ENCODE measurements at places on chromosomes 11 and 22.
A peak's percentile ranks its signal among the peaks of the same experiment; 100 is the strongest.

GRCh38 chr11:73400293-73400692, 24.1 kb downstream of the RELT start:
- DNase-seq, result no peak

GRCh38 chr22:45240104-45240809, 437 bp downstream of the KIAA0930 start:
- DNase-seq, result no peak

DNA sequence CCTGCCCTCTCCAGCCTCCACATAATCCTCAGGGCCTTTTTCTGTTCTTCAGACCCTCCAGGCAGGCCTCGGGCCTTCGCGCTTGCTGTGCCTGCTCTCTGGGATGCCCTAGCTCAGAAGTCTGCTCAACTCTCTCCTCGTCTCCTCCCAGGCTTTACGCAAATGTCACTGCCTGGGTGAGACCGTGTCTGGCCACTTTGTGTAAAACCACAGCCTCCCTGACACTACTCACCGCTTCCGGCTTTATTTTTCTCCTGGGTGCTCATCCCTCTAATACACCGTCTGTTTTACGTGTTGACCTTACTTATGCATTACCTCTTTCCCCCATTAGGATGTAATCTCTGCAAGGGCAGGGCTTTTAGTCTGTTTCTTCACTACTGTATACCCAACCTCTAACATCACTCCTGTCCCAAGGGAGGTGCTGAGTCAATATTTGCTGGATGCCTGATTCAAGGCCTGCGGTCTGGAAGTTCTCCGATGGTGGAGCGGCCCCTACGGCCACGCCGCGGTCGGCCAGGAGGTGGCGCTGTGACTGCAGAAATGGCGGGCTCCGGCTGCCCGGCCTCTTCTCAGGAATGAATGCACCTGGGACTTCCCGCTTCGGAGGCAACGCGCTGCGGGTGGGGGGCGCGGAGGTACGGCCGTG, 58.2 kb upstream of the THY1 start:
- peak; percentile 83 for DNase-seq

- no peak for DNase-seq
These were observed 17.5 kb upstream of the ARAP1 start for GRCh38 chr11:72769680-72770079.

GRCh38 chr11:8261921-8262551, 1.6 kb downstream of the LMO1 start:
- DNase-seq, result no peak

DNA sequence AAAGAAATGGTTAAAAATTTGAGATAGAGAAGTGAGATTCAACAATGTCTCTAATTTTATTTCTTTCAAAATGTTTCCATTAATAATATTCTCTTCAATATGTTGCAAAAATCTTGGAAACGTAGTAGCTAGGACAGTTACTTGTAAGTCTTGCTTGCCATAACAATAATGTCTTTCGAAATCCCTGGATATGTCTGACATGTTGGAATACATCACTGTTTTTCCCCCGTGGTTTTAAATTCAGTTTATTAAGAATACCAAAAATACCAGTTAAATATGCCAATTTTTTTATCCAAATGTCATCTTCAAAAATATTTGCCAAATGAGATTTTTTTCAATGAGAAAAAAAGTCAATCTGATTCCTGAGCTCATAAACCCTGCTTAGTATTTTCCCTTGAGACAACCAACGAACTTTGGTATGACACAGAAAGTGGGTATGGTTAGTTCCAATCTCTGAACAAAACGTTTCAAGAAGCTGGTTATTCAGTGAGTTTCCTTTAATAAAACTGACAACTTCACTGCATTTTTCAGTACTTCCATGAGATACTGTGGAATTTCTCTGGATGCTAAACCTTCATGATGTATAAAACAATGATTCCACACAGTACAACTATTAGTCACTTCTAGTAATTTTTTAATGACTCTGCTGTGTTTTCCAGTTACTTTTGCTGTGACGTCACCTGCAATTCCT, 36.7 kb upstream of the AMPD3 start:
- no peak for DNase-seq

DNA sequence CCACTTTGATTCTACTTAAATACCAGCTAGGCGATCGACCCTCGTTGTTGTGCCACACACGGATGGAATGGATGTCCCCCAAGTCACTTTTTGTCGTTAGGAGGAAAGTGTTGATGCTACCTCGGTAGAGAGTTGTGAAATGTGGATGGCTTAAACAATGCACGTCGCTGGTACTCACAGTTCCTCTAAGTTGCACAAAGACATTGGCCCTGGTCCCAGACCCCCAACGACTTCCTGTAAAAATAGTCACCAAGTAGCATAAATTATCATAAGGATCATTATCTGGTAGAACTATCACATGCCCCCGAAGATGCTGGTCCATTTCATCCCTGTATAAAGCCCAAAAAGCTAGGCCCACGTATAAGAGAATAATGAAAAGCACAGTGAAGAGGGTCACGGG, 3.8 kb downstream of the PKDREJ start:
- DNase-seq, result no peak

DNA sequence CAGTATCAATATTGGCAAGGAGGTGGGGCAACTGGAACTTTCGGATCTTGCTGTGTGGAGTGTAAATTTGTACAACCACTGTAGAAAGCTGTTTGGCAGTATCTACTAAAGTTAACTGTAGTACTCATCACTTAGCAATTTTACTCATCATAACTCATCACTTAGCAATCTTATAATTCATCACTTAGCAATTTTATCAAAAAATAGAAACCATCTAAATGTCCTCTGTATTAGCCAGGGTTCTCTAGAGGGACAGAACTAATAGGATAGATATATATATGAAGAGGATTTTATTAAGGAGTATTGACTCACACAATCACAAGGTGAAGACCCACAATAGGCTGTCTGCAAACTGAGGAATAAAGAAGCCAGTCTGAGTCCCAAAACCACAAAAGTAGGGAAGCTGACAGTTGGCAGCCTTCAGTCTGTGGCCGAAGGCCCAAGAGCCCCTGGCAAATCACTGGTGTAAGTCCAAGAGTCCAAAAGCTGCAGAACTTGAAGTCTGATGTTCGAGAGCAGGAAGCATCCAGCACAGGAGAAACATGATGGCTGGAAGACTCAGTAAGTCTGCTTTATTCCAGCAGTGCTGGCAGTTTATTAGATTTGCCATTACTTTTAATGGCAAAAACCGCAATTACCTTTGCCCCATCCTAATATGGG, 92.9 kb upstream of the USP47 start:
- DNase-seq, result no peak

DNA sequence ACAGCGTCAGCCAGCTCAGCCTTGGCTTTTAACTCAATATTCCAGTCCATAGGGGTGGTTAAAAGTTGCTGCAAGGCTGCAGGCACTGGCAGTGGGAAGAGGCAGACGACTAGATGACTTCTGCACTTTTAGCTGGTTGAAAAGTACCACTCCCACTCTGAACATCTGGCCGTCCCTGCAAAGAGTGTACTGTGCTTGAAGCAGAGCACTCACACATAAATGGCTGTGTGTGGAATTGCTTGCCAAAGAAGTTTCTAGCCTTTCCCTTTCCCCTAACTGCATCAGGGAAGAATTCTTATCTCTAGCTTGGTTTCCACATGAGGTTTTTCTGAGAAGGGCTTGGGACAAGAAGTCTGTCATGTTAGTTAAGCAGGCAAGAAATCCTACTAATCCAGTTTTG, 5.1 kb upstream of the PHLDB1 start:
- DNase-seq, result no peak

DNA sequence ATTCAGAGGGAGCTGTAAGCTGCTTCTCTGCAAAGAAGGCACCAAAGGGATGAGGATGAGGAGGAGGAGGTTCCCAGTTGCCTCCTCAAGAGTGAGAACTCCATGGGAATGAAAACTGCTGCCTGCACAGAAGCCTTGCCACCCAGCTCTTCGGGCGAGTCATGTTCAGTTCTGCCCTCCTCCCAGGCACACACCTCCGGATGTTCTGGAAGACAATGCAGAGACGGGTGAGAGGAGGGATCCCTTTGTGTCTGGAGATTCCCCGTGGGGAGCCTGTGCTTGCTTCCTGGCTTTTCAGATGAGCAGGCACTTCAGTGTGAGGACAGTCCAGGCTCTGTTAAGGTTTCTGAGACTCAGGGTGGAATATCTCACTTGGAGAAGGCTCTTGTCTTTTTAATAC, 295.6 kb downstream of the DDX10 start:
- DNase-seq, result no peak

DNA sequence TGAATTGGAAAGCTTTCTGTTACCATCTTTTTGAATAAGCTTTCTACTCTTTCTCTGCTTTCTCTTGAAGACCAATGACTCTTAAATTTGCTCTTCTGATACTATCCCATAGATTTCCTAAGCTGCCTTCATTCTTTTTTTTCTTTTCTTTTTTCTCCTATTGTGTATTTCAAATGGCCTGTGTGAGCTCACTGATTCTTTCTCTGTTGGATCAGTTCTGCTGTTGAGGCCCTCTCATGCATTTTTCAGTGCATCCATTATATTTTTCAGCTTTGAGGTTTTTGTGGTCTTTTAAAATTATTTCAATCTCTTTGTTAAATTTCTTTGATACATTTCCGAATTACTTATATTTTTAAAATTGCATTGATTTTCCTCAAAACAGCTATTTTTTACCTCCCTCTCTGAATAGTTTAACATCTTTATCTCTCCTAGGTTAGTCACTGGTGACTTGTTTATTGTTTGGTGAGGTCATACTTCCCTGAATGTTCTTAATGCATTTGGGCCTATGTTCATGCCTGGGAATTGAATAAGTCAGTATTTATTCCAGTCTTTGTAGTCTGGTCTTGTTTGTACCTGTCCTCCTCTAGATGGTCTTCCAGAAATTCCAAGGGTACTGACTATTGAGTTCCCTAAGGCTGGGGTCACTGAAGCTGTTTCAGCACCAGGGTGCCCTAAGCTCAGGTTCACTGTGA, 110.6 kb upstream of the SERPIND1 start:
- DNase-seq, result no peak

DNA sequence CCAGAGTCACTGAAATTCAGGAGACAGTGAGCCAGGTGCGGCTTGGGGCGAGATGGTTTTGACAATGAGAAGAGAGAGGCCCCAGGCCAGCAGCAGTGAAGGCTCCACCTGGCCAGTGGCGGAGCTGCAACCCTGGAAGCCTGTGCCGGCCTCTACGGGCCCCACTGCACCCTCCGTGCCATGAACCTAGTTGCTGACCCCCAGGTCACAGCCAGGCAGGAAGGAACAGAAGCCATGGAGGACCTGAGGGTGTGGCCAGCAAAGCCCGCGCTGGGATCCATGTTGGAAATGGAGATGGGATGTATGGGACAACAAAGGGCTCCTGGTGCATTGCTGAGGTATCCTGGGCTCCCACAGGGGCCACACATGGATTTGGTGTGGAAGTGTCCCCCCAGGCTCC, 1528.5 kb downstream of the BRD1 start:
- no peak for DNase-seq

DNA sequence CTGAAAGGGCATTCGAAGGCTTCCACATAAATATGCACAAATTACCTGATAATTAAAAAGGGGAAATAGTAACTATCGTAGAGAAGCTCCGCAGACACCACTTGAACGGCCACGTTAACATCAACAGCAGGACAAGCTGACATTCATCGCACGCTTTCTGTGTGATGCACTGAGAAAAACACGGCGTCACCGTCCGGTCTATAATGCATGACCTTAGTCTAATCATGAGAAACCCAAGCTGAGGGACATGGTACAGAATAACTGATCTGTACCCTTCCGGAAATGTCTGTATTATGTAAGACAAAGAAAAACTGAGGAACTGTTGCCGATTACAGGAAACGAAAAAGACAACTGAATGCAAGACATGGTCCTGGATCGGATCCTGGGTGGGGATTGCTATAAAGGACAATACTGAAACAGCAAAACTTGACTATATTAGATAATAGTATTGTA, 678 bp upstream of the RANGAP1 start:
- DNase-seq, result no peak

- no peak for DNase-seq
These were observed 108.3 kb downstream of the PTPRJ start for GRCh38 chr11:48088682-48089050.

DNA sequence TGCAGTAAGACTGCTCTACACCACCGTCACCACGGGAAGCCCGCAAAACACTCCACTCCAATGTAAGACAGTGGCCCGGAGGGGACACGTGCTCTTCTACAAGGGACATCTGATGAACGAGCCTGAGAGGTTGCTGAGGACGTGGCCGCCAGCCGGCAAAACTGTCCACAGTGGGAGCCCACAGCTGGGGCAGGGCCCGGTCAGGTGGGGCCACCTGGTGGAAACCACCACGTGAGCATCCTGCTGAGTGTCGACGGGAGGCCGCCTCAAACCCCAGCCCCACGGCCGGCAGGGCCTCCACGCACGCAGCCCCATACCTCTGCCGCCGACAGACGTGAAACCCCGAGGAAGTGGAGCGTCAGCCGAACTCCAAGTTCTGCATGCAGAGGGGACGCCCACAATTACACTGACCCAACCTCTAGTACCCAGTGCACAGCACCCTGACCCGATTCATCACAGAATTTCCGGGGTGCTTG, 42.6 kb downstream of the BRD1 start:
- no peak for DNase-seq

DNA sequence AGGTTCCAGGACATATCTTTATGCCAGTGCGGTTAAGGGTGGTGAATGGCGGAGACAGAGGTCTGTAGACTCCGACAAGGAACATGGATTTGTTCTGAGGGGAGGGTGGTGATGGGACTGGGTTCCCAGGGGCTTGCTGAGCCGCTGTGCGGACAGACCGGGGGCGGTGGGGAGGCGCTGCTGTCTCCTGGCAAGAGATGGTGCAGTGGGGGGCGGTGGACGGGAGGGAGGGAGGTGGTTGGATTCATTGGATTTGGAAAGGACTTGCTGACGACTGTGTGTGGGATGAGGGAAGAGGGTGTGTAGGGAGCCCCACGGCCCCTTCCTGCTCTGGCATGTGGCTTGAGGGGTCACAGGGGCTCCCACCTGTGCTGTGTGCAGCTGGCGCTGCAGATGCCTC, 43.2 kb downstream of the FLRT1 start:
- DNase-seq, result no peak

GRCh38 chr22:19694696-19695095, 19.6 kb upstream of the SEPTIN5 start:
- DNase-seq, result no peak

DNA sequence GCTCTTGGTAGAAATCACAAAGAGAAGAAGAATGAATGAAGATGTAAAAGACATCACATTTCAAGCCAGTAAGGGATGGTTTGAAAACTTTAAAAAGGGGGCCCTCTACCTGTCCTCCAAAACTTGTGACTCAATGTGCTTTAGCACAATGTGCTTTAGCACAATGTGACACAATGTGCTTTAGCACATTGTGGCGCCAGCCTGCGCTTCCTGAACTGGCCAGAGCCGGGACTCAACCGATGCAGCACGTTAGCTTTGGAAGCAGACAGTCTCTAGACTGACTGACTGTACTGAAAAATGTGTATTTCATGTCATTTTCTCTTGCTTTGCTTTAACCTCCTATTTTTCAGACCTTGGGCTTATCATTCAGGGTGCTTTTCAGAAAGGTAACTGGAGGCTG, 63.5 kb downstream of the FAM83F start:
- DNase-seq, result no peak
